Lung (tissue), 17 donors: ENCODE measurements at places on chromosomes 4 and X. TPM values are rescaled to one million over a fixed set of nuclear protein-coding genes. Genes with fewer than 3 reads are reported as not detected.

- DNase-seq = no peak
These were observed 19.4 kb upstream of the YTHDC1 start for GRCh38 chr4:68369142-68369805.

Gene SLC6A14
- 103 TPM for polyA plus RNA-seq

GRCh38 chr4:48321312-48321711, 20.0 kb upstream of the SLAIN2 start:
- no peak for DNase-seq

GRCh38 chrX:44011506-44011905, 38.3 kb upstream of the NDP start:
- no peak for DNase-seq

Gene TMEM192
- polyA plus RNA-seq = 14.3 TPM

GRCh38 chr4:22477813-22478182, 38.1 kb downstream of the ADGRA3 start:
- no peak for DNase-seq

DNA sequence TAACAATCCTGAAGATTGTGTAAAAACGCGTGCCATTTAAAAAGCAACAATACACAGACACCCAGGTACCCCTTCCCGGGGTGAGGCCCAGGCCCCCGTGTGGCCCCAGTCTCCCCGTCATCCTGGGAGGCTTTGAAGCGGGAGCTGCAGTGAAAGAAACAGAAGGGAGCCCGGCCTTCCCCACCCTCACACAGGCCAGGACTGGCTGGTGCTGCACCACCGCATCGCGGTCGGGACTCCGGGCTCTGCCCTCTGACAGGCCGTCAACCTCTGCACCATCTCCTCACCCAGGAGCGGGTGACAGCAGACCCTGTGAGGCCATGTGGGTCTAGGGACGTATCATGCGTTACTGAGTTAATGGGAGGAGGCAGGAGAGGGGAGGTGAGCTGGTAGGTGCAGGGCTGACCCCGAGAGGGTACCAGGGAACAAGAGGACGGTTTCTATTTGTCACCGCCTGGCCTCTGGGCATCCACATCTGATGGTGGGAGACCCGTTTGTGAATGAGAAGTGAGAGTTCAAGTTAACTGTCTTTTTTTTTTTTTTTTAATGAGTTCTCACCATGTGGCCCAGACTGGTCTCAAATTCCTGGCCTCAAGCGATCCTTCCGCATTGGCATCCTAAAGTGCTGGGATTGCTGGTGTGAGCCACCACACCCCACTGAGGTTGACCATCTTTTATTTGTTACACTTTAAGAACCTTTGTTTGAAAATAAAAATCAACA, 27.3 kb downstream of the PIGG start:
- DNase-seq = no peak

GRCh38 chr4:151922811-151923210, 162.0 kb upstream of the GATB start:
- no peak for DNase-seq

DNA sequence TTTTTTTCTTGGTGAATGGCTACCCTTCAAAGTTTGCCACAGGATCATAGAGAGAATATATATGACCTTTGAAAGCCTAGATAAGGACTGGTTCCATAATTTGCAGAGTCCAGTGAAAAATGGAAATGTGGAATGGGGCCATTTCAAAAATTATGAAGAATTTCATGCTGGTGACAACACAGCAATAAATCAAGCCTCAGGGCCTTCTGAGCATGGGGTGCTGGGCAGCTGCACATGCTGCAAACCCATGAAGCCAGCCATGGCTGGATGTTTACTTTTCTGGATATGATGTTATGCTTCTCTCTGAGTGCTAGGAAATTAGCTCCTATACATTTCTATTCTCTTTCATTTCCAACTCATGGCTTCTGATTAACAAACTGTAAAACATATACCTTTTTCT, 16.0 kb upstream of the PLA2G12A start:
- no peak for DNase-seq

Gene ETNPPL
- polyA plus RNA-seq = not detected

Gene LRRC66
- 0.10 TPM for polyA plus RNA-seq

DNA sequence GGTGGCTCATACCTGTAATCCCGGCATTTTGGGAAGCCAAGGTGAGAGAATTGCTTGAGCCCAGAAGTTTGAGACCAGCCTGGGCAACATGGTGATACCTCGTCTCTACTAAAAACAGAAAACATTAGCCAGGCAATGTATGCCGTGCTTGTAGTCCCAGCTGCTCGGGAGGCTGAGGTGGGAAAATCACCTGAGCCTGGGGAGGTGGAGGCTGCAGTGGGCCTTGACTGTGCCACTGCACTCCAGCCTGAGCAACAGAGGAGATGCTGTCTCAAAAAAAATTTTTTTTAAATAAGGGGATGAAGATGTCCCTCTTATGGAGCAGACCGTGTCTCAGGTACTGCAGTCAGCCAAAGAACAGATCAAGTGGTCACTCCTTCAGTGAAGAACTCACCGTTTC, 13.5 kb downstream of the CTAG1B start:
- no peak for DNase-seq

DNA sequence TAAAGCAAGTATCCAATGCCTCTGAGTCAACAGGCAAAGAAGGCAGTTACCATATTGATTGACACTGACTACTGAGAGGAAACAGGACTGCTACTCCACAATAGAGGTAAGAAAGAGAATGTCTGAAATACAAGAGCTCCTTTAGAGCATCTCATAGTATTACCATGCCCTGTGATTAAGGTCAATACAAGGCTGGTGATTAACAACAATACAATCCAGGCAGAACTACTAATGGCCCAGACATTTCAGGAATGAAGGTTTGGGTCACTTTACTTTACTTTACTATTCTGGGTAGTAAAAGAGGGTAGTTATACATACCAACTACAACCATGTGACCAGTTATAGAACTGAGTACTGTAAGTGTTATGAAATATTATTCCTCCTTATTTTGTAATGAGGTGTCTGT, 44.5 kb downstream of the BRWD3 start:
- DNase-seq = no peak

- peak; percentile 73 for DNase-seq
These were observed at the start of gene CXCL8 for GRCh38 chr4:73740353-73740778. Gene CXCL8, plus strand, starts transcription at chr4:73740569. Its CDS starts 90 bp downstream, at chr4:73740659.

Gene ADGRG4
- polyA plus RNA-seq = not detected

Gene ENPEP
- polyA plus RNA-seq = 1.8 TPM

GRCh38 chrX:13694983-13695382, 6.1 kb downstream of the RAB9A start:
- no peak for DNase-seq

GRCh38 chrX:31166416-31166815, 94.6 kb upstream of the FTHL17 start:
- no peak for DNase-seq

GRCh38 chr4:106329041-106329618, 12.8 kb downstream of the AIMP1 start:
- DNase-seq = peak; percentile 50

GRCh38 chr4:185210102-185210981, 944 bp downstream of the SNX25 start:
- peak; percentile 79 for DNase-seq

DNA sequence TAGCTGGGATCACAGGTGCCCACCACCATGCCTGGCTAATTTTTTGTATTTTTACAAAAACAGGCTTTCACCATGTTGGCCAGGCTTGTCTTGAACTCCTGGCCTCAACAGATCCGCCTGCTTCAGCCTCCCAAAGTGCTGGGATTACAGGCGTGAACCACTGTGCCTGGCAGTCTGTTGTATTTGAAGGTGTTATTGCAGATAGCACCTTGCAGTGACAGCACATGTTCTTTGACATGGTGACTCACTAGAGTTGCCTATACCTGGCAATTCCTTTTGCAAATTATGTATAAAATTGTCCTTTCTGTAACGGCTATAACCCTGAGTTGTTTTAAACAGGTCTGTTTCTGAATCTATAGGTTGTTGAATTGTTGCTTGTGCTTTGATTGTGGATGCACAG, 7.9 kb downstream of the OGT start:
- DNase-seq = no peak

DNA sequence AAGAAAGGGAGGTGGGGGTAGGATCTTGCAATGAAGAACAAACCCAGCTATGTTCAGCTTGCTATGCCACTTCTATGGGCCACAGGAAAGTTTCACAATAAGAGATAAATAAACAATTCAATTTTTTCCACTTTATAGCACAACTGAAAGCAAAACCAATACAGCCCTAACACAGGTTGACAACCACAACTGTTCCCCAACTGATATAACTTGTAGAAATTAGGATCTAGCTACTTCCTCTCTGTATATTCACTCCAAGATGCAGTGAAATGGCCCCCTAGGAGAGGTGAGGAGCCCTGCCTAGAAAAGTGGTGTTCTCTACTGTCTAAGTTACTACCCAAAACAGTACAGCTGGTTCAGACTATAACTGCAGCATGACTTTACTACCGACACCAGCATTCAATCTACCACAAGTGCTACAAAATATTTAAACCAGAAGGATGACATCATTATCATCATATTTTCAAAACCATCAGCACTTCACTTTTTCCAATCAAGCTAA, 77.0 kb downstream of the FBXW7 start:
- no peak for DNase-seq

DNA sequence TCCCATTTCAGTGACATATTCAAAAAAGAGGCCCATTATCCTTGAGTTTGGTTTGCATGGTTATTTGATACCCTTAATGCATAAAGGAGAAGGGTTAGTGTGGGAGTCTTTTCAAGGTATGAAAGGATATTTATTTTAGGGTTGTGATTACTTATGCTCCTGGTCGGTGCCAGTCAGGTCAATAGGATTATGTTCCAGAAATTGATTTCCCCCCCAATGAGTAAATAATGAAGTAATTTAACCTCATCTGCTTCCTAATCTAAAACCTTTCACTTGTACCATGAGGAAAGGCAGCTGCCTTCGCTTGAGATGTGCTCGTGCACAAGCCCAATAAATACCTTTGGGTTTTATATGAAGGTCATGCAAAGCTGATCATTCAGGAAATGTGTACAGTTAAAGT, 55.0 kb upstream of the NR0B1 start:
- DNase-seq = no peak

GRCh38 chr4:3683744-3684421, 82.3 kb upstream of the ADRA2C start:
- no peak for DNase-seq

DNA sequence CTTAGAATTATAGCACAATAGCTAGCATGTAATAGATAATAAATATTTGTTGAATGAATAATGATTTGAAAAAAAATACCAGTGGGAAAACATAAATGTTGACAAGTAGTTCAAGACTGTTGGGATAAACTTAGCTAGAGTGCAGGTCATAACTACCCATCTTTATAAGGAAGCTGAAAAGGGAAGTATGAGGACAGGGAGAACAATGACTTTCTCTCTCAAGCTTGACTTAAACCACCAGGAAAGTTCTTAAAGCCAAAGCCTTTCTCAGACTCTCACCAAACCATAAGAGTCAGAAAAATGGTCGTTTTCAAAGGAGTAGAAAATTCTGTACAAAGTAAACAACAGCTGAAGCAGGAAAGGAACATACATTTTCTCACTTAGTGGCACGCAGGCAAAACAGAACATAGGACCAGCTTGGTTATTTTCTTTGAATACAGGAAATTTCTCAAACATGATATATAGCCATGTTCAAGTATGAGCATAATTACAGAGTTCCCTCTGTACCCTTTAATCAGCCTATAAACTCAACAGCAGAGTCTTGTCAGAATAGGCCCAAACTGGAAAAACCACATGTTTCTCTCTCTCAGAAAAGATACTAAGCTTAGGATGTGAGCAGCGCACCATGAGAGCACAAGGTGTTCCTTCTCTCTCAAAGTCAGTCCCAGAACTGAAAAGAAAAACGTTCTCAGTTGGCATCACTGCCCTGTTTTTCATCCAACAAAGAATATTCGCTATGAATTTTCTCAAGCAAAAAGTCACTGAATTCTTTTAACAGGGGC, 28.7 kb downstream of the MAPK10 start:
- DNase-seq = peak; percentile 31

DNA sequence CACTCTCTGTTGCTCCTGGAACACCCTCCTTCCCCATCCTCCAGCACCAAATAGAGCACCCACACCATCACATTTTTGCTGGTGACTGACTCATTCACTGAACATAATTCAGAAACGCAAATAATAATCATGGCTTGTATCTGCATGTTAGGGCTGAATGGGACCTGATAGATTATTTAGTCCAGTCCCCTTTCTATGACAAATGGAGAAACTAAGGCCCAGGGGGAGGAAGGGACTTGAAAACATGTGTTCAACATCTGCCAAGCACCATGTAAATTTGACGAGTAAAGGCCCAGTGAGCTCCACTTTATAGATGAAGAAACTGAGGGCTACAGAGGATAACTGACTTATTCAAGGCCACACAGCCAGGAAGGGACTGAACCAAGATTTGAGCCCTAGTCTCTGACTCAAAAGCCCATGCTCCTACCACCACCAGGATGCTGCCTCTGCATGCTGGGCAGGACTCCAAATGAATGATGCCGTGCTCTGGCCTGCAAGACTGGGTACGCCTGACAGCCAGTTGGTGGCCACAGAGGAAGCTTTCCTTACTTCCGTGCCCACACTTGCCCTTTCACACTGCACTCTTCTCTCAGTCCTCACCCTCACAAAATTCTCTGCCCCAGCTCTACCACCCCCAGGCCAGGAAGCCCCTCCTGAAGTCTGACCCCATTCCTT, 133.3 kb upstream of the PJA1 start:
- DNase-seq = no peak

Gene TXK
- polyA plus RNA-seq = 1.6 TPM

Gene XG
- 0.21 TPM for polyA plus RNA-seq

DNA sequence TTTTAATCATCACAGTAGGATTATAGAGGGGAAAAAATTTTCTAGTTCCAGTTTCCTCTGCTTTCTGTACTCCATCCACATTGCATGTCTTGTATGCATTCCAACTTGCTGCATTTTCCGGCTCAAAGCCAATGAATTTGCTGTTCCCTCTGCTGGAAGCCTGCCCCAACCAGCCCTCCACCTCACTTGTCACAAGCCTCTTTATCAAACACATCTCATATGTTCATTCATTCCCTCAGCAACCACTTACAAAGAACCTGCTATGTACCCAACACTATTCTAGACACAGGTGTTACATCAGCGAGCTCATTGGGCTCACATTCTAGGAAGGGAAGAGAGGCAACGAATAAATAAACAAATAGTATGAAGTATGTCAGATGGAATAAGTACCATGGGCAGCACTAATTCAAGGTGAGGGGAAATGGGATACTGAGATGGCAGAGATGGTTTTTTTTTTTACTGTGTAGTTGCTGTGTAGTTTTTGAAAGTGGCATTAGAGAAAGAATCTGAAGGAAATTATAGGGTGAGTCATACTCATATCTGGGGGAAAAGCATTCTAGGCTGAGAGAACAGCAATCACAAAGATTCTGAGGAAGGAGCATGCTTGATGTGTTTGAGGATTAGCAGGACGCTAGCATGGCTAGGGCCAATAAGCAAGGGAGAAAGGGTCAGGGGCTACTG, 332.5 kb downstream of the PDGFC start:
- DNase-seq = peak; percentile 58
